ENCODE measurements at places on chromosomes 7 and 10.

DNA sequence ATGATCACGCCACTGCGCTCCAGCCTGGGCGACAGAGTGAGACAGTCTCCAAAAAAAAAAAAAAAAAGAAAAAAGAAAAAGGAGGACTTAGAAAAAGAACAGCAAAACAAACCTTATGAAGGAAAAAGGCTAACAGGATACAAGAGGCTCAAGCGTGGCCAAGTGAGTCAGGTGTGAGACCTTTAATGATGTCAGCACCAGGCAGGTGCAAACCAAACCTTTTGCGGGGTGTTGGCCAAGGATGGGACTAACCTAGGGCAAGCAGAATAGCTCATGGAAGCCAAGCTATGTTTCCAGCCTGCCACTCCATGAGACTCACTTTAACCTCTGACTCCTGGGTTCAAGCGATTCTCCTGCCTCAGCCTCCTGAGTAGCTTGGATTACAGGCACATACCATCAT lies 11.3 kb upstream of the GNA12 start:
- no peak for DNase-seq

GRCh38 chr10:120086066-120086465 lies 193.5 kb downstream of the SEC23IP start:
- DNase-seq, result no peak

GRCh38 chr7:128727239-128727638 lies 11.9 kb upstream of the CALU start:
- DNase-seq, result no peak

- DNase-seq, result no peak
These were observed 18.0 kb downstream of the ADAP1 start for GRCh38 chr7:936386-937054.

DNA sequence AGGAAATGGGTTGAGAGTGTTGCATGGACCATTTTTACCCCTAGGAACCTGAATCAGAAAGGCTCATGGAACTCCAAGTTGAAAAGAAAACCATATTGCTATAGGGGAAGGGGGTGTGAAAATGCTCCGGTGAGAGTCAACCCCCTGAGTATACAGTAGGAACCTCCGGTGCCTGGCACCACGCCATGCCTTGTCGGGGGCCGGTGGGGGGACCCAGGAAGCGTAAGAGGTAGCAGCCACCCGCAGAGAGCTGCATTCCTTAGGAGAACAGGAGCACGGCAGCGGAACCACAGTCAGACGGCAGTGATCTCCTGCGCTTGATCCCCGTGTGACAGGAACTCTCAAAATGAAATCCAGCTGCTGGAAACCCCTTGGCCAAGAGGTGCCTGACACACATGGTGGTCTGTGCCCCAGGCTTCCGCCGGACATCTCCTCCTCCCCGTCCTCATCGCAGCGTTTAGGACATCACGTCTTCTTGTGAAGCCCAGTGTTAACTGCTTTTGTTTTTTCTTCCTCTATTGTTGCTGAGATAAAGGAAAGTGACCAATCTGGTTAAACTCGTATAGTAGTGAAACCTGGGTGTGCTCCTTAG lies 186.8 kb downstream of the CELF2 start:
- no peak for DNase-seq

DNA sequence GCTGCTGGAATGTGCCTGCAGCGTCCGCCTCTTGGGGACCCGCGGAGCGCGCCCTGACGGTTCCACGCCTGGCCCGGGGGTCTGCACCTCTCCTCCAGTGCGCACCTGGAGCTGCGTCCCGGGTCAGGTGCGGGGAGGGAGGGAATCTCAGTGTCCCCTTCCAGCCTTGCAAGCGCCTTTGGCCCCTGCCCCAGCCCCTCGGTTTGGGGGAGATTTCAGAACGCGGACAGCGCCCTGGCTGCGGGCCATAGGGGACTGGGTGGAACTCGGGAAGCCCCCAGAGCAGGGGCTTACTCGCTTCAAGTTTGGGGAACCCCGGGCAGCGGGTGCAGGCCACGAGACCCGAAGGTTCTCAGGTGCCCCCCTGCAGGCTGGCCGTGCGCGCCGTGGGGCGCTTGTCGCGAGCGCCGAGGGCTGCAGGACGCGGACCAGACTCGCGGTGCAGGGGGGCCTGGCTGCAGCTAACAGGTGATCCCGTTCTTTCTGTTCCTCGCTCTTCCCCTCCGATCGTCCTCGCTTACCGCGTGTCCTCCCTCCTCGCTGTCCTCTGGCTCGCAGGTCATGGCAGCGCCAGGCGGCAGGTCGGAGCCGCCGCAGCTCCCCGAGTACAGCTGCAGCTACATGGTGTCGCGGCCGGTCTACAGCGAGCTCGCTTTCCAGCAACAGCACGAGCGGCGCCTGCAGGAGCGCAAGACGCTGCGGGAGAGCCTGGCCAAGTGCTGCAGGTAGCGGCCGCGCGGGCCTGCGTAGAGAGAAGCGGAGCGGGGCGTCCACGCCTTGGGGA lies 645 bp downstream of the SLC26A4 start:
- no peak for DNase-seq

DNA sequence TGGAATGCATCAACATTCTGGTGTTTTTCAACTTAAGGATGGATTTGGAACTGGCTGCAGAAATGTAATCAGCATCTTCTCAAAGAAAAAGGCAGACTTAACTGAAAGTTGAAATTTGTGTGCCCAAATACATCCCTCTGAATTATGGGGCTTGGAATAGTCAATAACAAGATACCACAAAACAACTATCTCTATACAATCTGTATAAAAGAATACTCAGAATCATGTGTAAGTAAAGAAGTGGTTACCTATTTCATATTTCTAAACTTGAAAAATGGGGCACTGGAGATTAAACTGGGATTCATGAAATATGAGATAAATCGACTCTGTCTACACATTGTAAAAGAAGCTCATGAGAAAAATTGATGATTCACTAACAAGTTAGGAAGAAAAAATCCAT lies 6.2 kb upstream of the COL1A2 start:
- DNase-seq, result no peak

DNA sequence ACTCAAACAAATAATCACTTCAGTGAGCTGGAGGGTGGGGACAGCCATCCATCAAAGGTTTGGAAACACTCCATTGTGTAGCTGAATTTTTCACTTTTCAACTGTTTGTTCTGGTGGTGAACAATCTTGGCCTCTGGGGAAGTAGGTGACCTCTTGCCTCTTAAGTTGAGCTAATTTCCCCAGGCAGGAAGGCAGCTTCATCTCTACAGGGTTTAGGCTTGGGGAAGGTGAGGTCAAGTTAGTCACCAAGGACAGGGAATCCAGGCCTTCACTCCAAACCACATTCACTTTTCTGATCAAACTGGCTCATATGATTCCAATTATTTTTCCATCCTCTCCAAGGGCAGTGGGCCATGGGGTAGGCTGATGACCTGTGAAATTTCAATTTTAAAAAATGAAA lies 138.3 kb upstream of the HABP2 start:
- no peak for DNase-seq

DNA sequence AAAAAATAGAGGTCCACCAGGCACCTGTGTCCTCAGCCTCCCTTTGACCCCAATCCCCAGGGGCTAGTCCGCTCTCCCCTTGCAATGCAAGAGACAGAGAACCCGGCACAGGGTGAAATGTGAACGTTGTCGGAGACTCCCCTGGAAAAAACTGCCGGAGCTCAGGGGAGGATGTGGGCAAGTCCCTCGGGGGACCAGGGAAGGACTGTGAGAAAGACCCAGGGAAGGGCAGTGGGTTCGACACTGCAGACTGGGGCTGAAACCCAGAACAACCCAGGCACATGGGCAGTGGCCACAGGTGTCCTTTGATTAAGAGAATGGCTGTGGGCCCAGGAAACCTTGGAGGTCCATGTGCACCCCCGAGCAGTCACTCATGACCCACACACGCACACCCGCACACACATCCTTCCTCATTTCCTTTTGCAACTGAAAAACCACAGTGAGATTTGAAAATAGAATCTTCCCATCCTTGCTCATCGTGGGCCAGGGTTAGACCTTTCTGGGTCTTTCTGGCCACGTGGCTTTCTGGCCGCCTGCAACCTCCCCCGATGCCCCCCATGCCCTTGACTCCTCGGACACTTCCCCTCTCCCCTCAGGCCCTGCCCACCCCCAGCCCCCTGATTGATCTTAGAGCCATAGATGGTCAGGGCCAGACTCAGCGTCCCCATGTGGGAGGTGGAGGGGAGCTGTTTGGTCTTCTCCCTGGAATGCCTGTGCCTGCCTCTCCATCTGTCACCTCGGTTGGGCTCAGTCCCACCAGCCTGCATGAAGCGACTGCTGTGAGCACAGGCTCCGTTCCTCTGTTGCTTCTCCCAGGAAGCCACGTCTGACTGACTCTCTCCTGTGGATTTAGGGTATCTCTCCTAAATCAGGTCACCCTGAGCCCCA lies 7.9 kb downstream of the LAT2 start:
- DNase-seq, result no peak

- DNase-seq, result no peak
These were observed 4.7 kb upstream of the ZYX start for GRCh38 chr7:143376396-143376795.

DNA sequence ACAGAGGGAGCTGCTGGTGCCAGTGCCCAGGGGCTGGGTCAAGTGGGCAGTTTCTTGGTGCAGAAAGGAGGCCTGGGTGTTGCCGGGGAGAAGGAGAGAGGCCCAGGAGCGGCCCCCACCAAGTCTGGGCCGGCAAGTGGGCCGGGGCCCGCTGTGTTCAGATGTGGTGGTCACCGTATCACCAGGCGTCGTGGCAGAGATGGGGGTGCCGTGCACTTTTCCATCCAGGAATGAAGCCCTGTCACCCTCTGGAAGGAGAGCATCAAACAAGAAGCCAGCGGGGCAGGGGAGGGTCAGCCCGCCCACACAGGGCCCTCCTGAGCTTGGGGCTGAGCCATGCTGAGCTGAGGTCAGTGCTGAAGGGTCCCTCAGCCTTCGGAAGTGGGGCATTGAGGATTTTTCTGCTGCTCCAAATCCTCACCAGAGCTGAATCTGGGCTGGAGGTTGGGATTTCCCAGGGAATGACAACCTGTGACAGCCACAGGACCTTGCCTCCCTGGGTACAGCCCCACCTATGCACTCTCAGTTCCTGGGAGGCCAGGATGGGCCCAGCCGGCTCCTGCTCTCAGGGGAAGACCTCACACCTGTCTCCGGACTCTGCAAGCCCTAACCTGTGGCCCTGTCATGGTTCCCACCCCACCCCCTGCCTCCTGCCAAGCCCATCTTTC lies 27.9 kb upstream of the INPP5A start:
- DNase-seq, result no peak

GRCh38 chr7:112584290-112584689 lies 103.5 kb downstream of the LSMEM1 start:
- DNase-seq, result no peak

DNA sequence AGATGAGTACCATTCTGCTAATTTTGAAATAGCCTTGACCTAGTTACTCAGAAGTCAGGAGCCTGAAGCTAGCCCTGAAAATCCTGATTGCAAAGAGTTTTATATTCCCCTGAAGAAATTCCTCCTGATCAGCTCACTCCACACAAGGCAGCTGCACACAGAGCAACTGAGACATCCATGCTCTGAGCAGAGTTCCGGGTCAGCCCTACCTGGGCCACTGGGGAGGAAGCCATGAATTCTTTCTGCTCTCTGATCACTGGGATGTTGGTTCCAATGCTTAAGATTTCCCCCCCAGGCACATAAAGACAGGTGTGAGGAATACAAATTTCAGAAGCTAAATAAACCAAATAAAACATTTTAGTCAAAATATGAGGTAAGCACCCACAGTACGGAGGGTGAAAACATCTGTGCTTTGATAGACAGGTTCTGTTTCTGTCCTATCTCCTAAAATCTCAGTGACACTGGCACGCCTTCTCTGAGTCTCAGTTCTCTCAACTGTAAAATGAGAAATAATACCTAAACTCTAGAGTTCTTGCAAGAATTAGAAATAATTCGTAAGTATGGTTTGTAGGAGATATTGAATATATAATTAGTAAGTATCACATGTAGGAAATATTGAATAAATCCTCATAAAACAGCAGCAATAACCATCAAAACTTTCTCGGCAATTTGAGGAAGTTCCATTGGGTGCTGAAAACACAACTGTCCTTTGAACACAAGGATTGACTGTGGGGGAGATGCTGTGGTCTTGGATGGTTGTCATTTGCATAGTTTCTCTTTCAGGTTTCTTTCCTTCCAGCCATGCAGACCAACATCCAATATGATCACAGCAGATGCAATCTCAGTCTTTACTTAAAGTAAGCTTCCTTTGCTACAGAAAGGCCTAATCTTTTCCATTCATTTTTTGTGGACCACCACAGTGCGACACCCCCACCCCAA lies 133.0 kb upstream of the TNS3 start:
- DNase-seq, result no peak

DNA sequence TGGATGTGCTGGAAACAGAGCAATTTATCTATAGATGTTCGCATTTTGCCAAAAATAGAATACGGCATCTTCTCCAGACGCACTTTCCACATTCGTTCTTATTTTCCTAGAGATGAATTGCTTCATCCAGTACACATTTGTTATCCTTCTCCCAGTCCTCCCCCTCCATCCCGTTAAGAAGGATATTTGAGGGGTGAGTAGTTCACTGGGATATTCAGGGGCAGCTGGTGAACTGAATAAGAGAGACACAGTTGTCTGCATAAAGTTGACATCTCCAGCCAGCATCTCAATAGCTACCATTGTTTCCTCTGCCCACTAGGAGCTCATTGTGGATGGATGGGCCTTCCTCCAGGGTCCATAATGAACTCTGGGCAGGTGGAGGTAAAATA lies 456.8 kb upstream of the NRP1 start:
- DNase-seq, result no peak

DNA sequence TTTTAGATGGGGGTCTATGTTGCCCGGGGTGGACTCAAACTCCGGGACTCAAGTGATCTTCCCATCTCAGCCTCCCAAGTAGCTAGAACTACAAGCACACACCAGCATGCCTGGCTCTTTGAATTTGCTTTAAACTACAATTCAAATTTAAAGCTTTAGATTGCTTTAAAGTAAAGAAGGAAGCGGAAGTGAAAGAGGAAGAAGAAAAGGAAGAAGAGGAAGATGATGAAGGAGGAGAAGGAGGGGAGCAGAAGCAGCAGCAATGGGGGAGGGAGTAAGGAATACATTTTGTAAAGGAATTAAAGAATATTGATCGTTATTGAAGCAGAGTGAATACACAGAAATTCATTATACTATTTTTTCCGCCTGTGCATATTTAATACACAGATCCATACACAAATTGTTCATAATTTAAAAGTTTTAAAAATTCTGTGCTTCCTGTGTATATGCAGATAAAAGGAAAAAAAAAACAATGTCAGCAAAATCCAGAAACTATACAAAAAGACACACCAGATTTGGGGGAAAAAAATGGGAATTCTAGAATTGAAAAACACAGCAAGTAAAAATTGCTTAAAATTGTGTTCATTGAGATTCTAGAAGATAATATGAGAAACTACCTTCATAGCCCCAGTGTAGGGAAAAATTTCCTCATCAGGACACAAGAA lies 60.8 kb upstream of the KCNMA1 start:
- no peak for DNase-seq

DNA sequence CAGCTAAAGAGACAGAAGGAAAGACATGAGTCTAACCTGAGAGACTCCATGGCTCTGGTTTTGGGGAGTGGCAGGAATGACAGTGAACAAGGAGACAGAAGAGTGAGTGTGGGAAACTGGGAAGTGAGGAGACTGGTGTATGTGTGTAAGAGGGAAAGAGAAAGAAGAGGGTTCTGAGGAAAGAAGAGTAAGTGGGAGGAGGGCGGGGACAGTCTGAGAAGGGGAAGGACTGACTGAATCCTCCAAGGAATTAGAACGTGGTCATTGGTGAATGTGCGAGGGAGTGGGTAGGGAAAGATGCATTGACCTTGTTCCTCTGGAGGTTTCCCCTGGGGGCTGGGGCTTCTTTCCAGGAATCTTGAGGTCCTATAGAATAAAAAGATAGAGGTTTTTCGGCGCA lies 26.6 kb downstream of the WNT8B start:
- DNase-seq, result no peak
